ENCODE measurements at places on chromosomes 5 and 9.

GRCh38 chr5:44932922-44933585 lies 124.3 kb downstream of the MRPS30 start:
- DNase-seq: no peak
- no peak overlapping the region for H3K4me3 ChIP-seq
- no peaks in the 10 kb centered on the region for H3K27me3 ChIP-seq
- no peaks in the 10 kb centered on the region for H3K36me3 ChIP-seq
- H3K27ac ChIP-seq: no peak overlapping the region

- no peak for DNase-seq
- H3K27ac ChIP-seq: peak overlapping the region; percentile 37
- H3K4me3 ChIP-seq: no peak overlapping the region
- H3K36me3 ChIP-seq: peaks cover 9% of the 10 kb centered on the region
- H3K27me3 ChIP-seq: no peaks in the 10 kb centered on the region
- H3K4me1 ChIP-seq: peaks cover 7% of the 10 kb centered on the region
These were observed 17.5 kb downstream of the TNIP1 start for GRCh38 chr5:151063142-151063989.

DNA sequence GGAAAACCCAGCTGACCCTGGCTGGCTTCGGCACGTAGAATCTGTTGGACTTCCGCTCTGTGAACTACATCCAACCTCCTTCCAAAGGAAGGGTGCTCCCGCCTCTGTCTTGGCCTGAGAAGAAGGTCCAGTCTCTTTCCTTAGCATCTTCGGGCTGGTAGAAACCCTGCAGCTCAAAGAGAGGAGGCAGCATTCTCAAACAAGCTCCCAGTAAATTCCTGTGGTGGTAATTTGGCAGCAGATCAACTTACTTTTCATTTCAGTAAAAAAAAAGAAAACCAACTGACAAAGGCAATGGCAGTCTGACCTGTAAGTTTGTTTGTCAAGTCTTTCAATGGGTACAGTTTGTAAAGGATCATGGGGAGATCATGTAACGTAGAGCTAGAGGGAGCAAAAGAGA lies 176.7 kb downstream of the MED10 start:
- no peak overlapping the region for H3K4me3 ChIP-seq
- H3K27ac ChIP-seq: no peak overlapping the region
- no peaks in the 10 kb centered on the region for H3K27me3 ChIP-seq
- DNase-seq: no peak
- H3K4me1 ChIP-seq: no peaks in the 10 kb centered on the region

- no peak overlapping the region for H3K27ac ChIP-seq
- H3K36me3 ChIP-seq: no peaks in the 10 kb centered on the region
- DNase-seq: peak; percentile 54
- no peaks in the 10 kb centered on the region for H3K4me1 ChIP-seq
These were observed 16.1 kb upstream of the FRRS1L start for GRCh38 chr9:109182940-109183798.
